NCI-H69 (cell line): ENCODE measurements at places on chromosomes 7 and 10.

DNA sequence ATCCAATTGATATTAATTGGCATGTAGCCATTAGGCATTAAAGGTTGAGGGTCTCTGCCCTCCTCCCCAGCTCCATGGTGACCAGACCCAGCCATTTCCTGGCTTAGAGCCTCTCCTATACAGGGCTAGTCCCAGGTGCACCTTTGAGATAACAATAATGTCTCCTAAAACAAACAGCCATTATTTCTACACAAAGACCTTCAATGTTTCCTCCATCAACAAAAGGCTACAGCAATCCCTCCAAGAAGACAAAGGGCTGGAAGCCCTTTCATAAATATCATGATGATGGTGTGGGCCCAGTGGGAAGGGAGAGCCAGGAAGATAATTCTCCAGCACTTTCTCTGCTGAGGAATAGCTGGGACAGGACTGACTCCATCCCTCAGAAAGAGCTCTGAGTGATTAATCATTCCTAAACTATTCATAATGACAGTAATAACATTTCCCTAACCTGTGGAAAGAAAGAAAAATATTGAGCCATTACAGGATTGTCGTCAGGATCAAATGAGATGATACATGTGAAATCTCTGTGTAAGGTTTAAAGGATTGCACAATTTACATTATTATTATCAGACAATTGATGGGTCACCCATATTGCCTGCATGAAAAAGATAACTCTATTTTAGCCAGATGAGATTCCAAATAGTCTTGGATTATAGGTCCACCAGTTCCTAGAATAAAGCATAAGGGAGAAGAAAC is 10.2 kb downstream of the PKD2L1 start:
- DNase-seq: peak; percentile 75

GRCh38 chr10:92242380-92242779 is 48.5 kb downstream of the CPEB3 start:
- DNase-seq: no peak

DNA sequence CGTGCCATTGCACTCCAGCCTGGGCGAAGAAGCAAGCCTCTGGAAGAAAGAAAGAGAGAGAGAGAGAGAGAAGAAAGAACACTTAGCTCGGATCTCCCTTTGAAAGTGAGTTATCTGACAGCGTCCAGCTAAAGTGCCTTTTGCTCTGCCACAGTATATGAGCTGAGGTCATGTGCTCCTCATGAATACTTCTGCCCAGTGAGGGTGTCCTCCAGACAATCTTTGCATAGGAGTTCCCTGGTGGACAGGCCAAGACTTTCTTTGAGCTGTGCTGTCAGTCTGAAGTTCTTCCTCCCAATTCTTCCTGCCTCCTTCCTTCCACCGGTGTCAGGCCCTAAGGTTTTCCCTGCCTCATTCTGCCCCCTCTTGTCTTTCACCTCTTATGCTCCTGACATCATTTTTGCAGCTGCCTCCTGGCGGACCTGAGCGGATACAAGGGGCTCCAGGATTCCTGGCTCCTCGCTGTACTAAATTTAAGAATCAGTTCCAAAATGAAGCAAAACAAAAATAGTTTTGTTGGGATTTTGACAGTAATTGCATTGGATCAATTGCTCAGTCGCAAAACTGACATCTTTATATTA is 31.9 kb downstream of the XRCC2 start:
- DNase-seq: no peak

GRCh38 chr10:57638411-57638810 is 629.3 kb downstream of the IPMK start:
- peak; percentile 71 for DNase-seq
